ENCODE measurements at places on chromosomes 7 and 10. TPM values are rescaled to one million over a fixed set of nuclear protein-coding genes. Genes with fewer than 3 reads are reported as not detected.

DNA sequence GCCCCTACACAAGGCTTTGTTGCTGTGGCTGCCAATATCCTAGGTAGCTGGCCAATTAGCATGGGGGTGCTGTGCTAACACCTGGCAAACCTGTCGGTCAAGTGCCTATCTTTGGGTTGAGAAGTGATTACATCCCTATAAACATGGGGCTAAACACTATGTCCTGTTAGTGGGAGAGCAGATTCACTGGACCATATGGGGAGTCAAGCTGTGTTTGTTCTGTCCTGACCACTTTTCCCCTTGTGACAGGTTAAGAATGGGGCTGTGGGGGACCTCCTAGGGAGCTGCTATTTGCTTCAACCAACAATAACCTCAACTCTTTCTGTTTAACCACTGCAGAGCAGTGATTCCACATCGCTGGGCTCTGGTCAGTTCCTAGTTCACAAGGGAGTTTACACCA lies 151.5 kb upstream of the AOAH start:
- no peaks in the 10 kb centered on the region for H3K27me3 ChIP-seq
- no peak overlapping the region for H3K4me3 ChIP-seq
- H3K4me1 ChIP-seq, result 0 out of 2 replicates have a peak, but pooled peaks cover 3% of the 10 kb centered on the region
- H3K36me3 ChIP-seq, result peaks cover 19% of the 10 kb centered on the region
- no peak for DNase-seq

DNA sequence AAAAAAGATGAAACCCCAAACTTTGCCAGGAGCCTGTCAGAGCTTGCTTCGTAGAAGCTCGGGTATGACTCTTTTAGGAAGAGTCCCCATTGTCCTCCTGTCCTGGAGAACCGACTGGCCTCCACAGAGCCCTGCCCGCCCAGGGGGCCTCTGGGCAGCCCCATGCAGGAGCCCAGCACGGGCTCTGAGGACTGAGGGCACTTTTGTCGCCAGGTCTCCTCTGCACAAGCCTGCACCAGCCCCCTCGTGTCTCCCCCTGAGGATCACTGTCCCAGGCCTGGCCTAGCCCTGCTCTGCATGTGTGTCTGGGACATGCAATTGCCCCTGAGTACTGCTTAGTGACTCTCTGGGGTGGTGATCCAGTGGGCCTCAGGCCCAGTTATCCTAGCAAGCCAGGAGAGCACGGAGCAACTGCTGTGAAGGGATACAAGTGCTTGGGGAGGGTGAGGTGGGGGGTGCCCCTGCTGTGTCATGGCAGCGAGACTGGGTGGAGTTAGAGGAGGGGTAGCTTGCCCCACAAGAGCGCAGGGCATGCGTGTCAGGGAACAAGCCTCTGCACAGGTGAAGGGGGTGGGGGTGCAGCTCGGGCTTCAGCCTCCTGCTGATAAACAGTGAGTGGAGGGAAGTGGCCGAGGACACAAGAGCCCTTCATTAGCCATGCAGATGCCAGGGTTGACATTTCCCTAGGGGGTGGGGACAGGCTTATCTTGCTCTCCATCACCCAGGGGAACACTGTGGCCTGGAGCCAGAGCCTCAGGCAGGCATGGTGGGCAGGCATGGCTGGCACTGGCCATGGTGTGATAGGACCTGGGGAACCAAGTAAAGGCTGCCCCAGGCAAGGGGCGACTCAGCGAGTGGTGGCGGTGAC lies 143.4 kb downstream of the C10orf105 start:
- no peaks in the 10 kb centered on the region for H3K36me3 ChIP-seq
- DNase-seq, result no peak
- no peaks in the 10 kb centered on the region for H3K4me1 ChIP-seq
- H3K27me3 ChIP-seq, result peaks cover 3% of the 10 kb centered on the region
- H3K27ac ChIP-seq, result no peak overlapping the region
- H3K4me3 ChIP-seq, result no peak overlapping the region

DNA sequence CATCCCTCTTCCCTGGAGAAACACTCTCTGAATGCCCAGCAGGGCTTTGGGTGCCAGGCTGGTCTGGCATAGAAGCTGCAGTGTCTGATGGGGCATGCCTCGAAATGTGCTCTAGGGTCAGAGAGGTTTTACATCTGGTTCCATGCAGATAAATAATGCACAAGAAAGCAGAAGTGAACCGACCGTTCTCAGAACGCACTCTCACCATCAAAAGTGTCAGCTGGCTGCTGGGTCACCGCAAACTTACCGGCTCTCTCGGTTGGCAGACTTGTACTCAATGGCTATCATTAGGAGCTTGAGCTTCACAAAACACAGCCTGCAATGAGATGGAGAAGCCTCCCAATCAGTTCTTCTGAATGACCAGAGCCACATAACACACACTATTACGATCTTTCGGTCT lies 610.0 kb downstream of the KCNMA1 start:
- DNase-seq, result peak; percentile 32
- no peak overlapping the region for H3K4me3 ChIP-seq
- H3K36me3 ChIP-seq, result no peaks in the 10 kb centered on the region
- H3K27me3 ChIP-seq, result no peaks in the 10 kb centered on the region
- no peak overlapping the region for H3K27ac ChIP-seq

- peaks cover 33% of the 10 kb centered on the region for H3K4me1 ChIP-seq
- H3K27me3 ChIP-seq, result peaks cover 20% of the 10 kb centered on the region
- no peak for DNase-seq
- H3K27ac ChIP-seq, result no peak overlapping the region
- H3K4me3 ChIP-seq, result no peak overlapping the region
Measured at GRCh38 chr10:101776161-101776817, 375 bp upstream of the FGF8 start.

The CRTAC1 gene
- 0.10 TPM for total RNA-seq

DNA sequence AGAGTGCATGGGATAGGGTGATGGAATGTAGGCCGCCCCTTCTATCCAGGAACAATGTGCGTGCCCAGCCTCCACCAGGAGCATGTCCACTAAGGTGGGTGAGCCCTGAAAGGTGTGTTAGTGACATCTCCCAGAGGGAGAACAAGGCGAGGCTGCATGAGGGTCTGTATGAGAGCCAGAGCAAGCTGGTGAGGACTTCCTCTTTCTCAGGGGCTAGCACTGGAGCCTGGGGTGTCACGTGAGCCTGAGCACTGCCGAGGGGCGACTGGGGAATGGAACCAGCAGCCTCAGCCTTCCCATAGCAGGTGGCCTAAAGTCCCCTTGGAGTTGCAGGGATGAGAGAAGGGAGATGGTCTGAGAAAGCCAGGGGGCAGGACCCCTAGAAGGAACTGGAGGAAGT lies 156.3 kb upstream of the COBL start:
- no peaks in the 10 kb centered on the region for H3K36me3 ChIP-seq
- H3K27me3 ChIP-seq, result no peaks in the 10 kb centered on the region
- H3K27ac ChIP-seq, result no peak overlapping the region
- H3K4me1 ChIP-seq, result no peaks in the 10 kb centered on the region
- no peak overlapping the region for H3K4me3 ChIP-seq
- no peak for DNase-seq

The OPN4 gene
- total RNA-seq, result not detected

DNA sequence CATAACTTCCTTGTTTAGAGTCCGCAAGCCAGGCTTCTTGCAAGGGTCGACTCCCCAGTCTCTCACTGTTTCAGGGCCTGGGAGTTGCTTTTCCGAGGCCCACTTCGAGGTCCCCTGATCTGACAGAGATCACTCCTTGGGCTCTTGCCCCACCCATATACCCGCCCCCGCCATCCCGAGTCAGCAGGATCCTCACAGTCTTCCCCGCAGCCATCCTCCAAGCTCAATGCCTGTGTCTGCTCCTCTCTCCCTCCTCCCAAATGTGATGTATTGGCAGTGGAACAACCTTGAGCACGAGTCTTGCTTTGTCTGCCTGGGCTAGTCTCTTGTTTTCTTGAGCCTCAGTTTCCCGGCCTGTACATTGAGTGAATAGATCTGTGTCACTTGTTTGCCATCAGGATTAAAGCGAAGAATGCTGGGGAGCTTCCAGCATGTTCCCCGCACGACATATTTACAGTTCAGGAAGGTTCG lies 2.4 kb upstream of the HMX2 start:
- peaks cover 5% of the 10 kb centered on the region for H3K4me1 ChIP-seq
- no peak overlapping the region for H3K4me3 ChIP-seq
- no peak for DNase-seq
- H3K27ac ChIP-seq, result no peak overlapping the region
- no peaks in the 10 kb centered on the region for H3K36me3 ChIP-seq

- H3K4me1 ChIP-seq, result no peaks in the 10 kb centered on the region
- no peaks in the 10 kb centered on the region for H3K36me3 ChIP-seq
- no peaks in the 10 kb centered on the region for H3K27me3 ChIP-seq
- no peak overlapping the region for H3K4me3 ChIP-seq
- no peak overlapping the region for H3K27ac ChIP-seq
Measured at GRCh38 chr10:62386356-62387320, 12.5 kb downstream of the ZNF365 start.

The LEP gene
- not detected for total RNA-seq

The AKR1C8 gene
- not detected for total RNA-seq

The CC2D2B gene
- total RNA-seq, result 0.72 TPM

All from GM12878 (cell line).